Cardiac atrium fibroblast (primary cell): ENCODE measurements at places on chromosomes 3 and 15. TPM values are rescaled to one million over a fixed set of nuclear protein-coding genes. Genes with fewer than 3 reads are reported as not detected.

GLT8D1 gene
- total RNA-seq: 95.6 and 102 TPM in 2 replicates

CADPS gene
- total RNA-seq: not detected in 2 replicates

LIPC gene
- 0.16 and 0.90 TPM in 2 replicates for total RNA-seq

GATA2 gene
- 7.3 and 8.1 TPM in 2 replicates for total RNA-seq

GOLGA6L7 gene
- not detected in 2 replicates for total RNA-seq

RBP2 gene
- total RNA-seq: not detected in 2 replicates

PFKFB4 gene
- 35.4 and 41.0 TPM in 2 replicates for total RNA-seq

PDHB gene
- 105 and 116 TPM in 2 replicates for total RNA-seq

PLA2G4B gene
- 0.32 TPM in 1 of 2 replicates, not detected in the other for total RNA-seq

CYP1A1 gene
- total RNA-seq: 2.1 and 2.5 TPM in 2 replicates

RASGRP1 gene
- total RNA-seq: 0.18 and 1.8 TPM in 2 replicates

PLA2G4E gene
- not detected in 2 replicates for total RNA-seq

CCR2 gene
- total RNA-seq: not detected in 2 replicates

NOX5 gene
- total RNA-seq: 0.18 TPM in 1 of 2 replicates, not detected in the other

AHSG gene
- not detected in 2 replicates for total RNA-seq

ISL2 gene
- total RNA-seq: 0.49 and 0.72 TPM in 2 replicates

P2RY1 gene
- total RNA-seq: 3.6 TPM in 2 replicates

PCOLCE2 gene
- total RNA-seq: 38.1 and 44.8 TPM in 2 replicates

MME gene
- 55.6 and 80.3 TPM in 2 replicates for total RNA-seq

A4GNT gene
- total RNA-seq: not detected in 2 replicates

FOXB1 gene
- not detected in 2 replicates for total RNA-seq

SPTBN5 gene
- total RNA-seq: under 0.01 and 0.16 TPM in 2 replicates

TLR9 gene
- total RNA-seq: not detected in 2 replicates

ACKR4 gene
- 0.54 and 1.5 TPM in 2 replicates for total RNA-seq

SH2D7 gene
- total RNA-seq: not detected in 2 replicates

CELSR3 gene
- total RNA-seq: 1.9 and 2.5 TPM in 2 replicates

SLC28A2 gene
- not detected in 2 replicates for total RNA-seq

TGM4 gene
- total RNA-seq: not detected in 2 replicates

PLA2G4F gene
- not detected in 2 replicates for total RNA-seq
